ENCODE measurements at places on chromosomes 2 and 18.

GRCh38 chr2:20612925-20613916 lies 37.7 kb downstream of the HS1BP3 start:
- DNase-seq = no peak

- peak; percentile 91 for DNase-seq
Observed at GRCh38 chr2:230847883-230848388, 16.8 kb upstream of the ITM2C start.

DNA sequence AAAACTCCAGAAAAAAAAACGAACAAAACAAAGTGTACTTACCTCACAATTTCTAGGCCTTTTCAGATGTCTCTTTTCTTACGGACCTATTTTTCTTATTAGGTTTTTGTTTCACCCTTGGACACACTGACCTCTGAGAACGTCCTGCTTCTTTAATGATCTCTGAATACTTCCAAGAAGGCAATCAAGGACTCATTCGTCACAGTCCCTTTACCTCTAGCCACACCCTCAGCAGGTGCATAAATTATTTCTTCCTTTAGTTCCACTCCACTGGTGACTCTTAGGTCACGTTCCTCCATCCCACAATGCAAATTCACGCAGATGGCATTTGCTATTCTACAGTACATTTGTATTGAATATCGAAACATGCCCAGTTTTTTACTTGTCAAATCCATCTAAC lies 21.9 kb downstream of the PELI1 start:
- no peak for DNase-seq

- no peak for DNase-seq
Observed at GRCh38 chr2:238428866-238429265, 2.1 kb downstream of the ASB1 start.

- no peak for DNase-seq
Observed at GRCh38 chr2:166957686-166958085, 69.4 kb downstream of the XIRP2 start.

DNA sequence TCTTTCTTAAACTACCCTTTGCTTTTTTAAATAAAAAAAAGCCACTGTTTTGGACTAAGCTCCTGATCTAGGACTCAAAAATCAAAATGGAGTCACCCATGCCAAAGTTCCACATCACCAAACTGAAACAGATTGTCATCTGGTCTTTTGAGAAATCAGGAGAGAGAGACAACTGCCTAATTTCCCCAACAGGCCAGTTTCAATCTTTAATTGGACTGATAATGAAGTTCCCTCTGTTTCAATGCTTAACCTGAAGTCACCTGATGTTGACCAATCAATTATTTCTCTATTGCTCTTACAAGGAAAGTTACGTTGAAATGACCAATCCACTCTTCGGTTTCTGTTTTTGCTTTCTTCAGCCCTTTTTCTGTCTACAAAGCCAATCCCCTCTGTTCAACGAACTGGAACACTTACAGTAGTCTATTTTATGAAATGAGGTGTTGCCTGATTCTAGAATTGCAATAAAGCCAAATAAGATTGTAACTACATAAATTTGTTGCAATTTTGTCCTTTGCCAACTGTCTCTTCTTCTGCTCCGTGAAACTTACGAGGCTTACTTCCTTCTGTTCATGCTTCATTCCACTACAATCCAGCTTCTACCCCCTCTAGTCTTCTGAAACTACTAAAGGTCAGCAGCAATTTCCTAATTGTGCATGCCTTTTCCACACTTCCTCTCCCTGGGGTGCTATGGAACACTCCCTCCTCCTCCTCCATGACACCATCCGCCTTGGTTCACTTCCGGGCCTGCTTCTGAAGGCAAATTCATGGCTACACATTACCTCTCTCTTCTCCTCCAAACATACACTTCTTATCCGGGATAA lies 95.2 kb upstream of the CD302 start:
- no peak for DNase-seq

DNA sequence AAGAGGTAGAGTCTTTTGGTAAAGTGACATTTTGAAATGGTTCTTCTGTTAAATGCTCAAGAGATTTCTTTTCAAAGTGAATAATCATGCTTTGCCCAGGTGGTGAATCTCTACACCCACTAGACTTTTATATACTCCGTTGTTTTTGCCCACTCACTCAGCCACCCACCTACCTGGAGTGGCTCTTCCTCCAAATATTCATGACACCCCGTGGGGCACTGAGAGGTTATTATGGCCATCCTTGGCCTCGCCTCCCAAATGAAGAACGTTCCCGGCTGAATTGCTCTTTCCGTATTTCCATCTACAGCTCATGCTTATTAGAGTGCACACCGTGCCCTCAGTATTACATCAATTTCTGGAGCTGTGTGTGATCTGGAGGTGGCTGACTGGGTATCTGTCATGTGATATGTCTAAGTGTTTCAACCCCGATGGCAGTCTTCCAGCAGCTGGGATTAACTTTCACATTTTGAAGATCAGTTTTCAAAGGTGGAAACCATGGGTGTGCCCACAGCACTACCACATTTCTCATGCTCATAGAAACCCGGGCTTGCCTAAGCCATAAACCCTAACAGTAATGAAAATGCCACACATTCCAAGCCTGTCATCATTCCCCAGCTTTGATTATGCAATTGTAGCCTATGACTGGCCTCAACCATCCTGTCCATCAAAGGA lies 406.6 kb upstream of the MMADHC start:
- no peak for DNase-seq

DNA sequence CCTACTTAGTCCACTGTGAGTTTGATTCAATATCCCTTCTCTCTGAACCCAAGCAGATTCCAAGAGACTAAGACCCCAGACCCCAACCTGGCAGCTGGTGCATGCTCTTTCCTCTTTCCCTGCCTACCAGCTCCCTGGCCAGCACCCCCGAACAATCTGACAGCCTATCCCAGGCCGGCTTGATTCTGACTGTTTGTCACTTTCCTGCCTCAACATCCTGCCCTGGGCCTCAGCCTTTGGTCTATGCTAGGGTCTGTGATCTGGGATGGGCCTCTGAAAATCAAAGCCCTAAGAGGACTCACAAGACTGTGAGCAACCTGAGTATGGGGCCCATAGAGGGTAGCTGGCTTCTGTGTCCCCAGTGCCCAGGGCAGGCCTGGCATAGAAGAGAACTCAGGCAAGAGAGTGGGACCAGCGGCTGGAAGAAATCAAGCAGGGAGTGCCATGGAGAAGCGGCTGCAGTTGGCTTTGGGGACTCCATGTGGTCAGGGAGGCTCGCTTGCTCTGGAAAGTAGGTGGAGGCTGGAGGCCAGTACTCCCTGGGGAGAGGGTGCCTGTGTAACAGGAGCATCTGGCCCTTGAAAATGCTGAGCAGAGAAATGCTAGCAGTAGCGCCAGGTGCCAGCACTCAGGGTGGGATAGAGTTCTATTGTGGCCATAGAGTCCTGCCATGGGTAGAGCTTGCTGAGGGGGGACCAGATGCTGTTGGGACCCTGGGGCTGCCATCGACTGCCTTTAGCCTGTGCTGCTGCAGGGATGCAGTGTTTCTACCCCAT lies 343.9 kb downstream of the DYSF start:
- DNase-seq = no peak

- DNase-seq = no peak
Observed at GRCh38 chr18:49467019-49467563, 6.6 kb upstream of the DYM start.

Data from hematopoietic multipotent progenitor cell (in vitro differentiated cells).